ENCODE measurements at places on chromosomes 16 and 17. TPM values are rescaled to one million over a fixed set of nuclear protein-coding genes. Genes with fewer than 3 reads are reported as not detected.
A peak's percentile ranks its signal among the peaks of the same experiment; 100 is the strongest.

DNA sequence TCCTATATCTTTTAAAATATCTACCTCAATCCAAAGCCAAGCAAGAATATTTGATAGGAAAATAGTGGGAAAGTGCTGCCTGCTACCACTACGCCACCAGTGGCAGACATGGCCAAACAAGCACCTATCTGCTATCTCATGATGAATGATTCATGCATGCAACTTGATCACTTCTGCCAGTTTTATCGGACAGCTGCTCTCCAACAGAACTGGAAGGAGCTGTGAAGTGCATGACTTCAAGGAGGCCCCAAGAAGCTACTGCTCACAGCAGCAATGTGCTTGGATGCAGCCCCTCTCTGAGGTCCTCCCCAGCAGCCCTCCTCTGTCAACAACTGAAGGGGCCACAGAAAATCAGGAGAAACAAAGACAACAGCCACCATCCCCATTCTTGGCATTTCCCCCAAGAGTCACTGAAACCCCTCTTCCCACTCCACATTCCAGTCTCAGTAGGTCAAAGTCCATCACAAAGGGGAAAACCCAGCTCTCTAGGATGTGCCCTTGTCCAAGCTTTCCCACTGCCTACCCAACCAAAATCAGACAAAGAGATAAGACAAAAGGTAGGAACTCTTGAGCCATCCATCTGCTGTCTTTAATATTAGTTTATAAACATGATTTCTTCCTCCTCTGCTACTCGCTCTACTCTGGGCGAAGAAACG lies 215.3 kb downstream of the C16orf78 start:
- H3K27ac ChIP-seq: peak overlapping the region; percentile 78
- H3K4me3 ChIP-seq: no peak overlapping the region
- H3K27me3 ChIP-seq: no peaks in the 10 kb centered on the region
- DNase-seq: peak; percentile 10
- no peaks in the 10 kb centered on the region for H3K36me3 ChIP-seq

- DNase-seq: no peak
- peaks cover 11% of the 10 kb centered on the region for H3K4me1 ChIP-seq
- H3K4me3 ChIP-seq: no peak overlapping the region
- no peak overlapping the region for H3K27ac ChIP-seq
These were observed 84.3 kb upstream of the DOC2B start for GRCh38 chr17:265718-266117.

- no peak for DNase-seq
- H3K4me3 ChIP-seq: no peak overlapping the region
- H3K36me3 ChIP-seq: no peaks in the 10 kb centered on the region
- H3K27me3 ChIP-seq: no peaks in the 10 kb centered on the region
- peaks cover 5% of the 10 kb centered on the region for H3K4me1 ChIP-seq
These were observed 348.7 kb upstream of the TNRC6C start for GRCh38 chr17:77609553-77610517.

DNA sequence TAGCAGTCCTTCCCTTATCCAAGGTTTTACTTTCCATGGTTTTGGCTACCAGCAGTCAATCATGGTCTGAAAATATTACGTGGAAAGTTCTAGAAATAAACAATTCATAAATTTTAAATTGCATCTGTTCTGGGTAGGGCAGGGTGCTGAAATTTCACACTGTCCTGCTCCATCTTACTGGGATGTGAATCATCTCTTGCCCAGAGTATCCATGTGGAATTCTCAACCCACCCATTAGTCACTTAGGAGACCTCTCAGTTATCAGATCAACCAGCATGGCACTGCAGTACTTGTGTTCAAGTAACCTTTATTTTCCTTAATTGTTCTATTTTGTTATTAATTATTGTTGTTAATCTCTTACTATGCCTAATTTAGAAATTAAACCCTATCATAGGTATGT lies 202.8 kb upstream of the CPHXL start:
- H3K27me3 ChIP-seq: peaks cover 99% of the 10 kb centered on the region
- DNase-seq: no peak
- H3K36me3 ChIP-seq: peaks cover 28% of the 10 kb centered on the region
- H3K4me3 ChIP-seq: no peak overlapping the region
- H3K27ac ChIP-seq: no peak overlapping the region

DNA sequence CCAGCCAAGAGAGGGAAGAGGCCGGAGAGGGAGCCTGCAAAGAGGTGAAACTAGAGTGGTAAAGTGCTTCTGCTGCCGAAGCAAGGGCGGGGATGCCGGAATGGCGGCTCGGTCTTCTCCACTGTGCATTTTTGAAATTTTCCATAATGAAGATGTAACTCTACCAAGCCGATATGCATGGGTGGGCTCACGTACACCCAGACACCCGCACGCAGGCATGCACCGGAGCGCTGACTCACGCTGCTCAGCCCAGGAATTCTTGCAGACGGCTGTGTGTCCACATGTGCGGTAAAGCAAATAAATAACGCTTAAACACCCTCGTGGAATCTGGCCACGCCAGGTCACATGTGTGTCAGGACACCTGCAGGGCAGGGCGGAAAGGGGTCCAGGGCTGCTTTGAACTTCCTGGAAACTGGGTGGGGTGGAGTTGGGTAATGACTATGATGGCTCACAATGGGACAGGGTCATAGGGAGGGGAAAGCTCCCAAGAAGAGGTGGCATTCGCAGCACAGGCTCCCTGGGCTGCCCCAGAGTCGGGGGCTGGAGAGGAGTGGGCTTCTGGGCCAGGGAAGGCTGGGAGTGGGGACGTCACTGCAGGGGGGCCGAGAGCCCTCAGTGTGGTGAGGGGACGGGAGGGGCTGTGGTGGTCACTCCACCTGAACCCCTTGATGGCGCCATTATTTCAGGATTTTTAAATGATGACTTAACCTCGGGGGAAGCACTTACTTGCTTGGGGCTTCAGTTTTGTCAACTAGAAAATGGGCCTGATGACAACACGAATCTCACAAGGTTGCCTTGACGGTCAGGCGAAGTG lies 265.5 kb downstream of the PARN start:
- H3K27me3 ChIP-seq: no peaks in the 10 kb centered on the region
- DNase-seq: peak; percentile 30
- no peak overlapping the region for H3K27ac ChIP-seq
- H3K4me3 ChIP-seq: no peak overlapping the region

- H3K27ac ChIP-seq: no peak overlapping the region
- no peaks in the 10 kb centered on the region for H3K27me3 ChIP-seq
- H3K4me1 ChIP-seq: no peaks in the 10 kb centered on the region
- H3K36me3 ChIP-seq: no peaks in the 10 kb centered on the region
- DNase-seq: no peak
These were observed 11.1 kb upstream of the NUDT7 start for GRCh38 chr16:77711179-77711578.

DNA sequence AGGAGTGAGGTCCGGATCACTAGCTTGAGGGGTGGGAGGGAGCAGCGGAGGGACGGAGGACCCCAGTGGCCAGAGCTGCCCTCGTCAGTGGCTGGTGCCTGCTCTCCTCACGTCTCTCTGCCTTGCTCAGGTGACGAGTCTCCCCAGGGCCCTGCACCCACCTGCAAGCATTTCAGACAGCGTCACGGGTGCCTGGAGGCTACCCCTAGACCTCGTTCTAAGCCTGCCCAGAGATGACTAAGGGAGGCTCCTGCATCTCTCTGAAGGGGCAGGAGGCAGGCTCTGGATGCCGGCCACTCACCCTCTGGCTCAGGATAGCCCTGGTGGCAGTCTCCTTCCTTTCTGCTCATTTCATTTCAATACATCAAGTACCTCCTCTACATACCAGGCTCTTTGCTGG lies 68.8 kb downstream of the MRC2 start:
- peaks cover 10% of the 10 kb centered on the region for H3K4me1 ChIP-seq
- no peak for DNase-seq
- no peaks in the 10 kb centered on the region for H3K27me3 ChIP-seq
- H3K27ac ChIP-seq: no peak overlapping the region
- no peak overlapping the region for H3K4me3 ChIP-seq

- no peak overlapping the region for H3K4me3 ChIP-seq
- no peaks in the 10 kb centered on the region for H3K27me3 ChIP-seq
- H3K36me3 ChIP-seq: peaks cover 8% of the 10 kb centered on the region
- H3K27ac ChIP-seq: no peak overlapping the region
These were observed 46.0 kb downstream of the CLEC16A start for GRCh38 chr16:10990378-10990777.

GRCh38 chr16:49189286-49189685 lies 92.4 kb downstream of the CBLN1 start:
- no peaks in the 10 kb centered on the region for H3K4me1 ChIP-seq
- H3K27ac ChIP-seq: no peak overlapping the region
- H3K27me3 ChIP-seq: no peaks in the 10 kb centered on the region
- no peak for DNase-seq
- H3K4me3 ChIP-seq: no peak overlapping the region

The NSMCE1 gene
- total RNA-seq: 44.8 TPM

- peaks cover 16% of the 10 kb centered on the region for H3K4me1 ChIP-seq
- peaks cover 3% of the 10 kb centered on the region for H3K27me3 ChIP-seq
- H3K4me3 ChIP-seq: peak overlapping the region; percentile 98
- H3K27ac ChIP-seq: peak overlapping the region; percentile 99
- DNase-seq: peak; percentile 100
- H3K36me3 ChIP-seq: no peaks in the 10 kb centered on the region
These were observed 430 bp upstream of the KATNB1 start for GRCh38 chr16:57734925-57735754.

DNA sequence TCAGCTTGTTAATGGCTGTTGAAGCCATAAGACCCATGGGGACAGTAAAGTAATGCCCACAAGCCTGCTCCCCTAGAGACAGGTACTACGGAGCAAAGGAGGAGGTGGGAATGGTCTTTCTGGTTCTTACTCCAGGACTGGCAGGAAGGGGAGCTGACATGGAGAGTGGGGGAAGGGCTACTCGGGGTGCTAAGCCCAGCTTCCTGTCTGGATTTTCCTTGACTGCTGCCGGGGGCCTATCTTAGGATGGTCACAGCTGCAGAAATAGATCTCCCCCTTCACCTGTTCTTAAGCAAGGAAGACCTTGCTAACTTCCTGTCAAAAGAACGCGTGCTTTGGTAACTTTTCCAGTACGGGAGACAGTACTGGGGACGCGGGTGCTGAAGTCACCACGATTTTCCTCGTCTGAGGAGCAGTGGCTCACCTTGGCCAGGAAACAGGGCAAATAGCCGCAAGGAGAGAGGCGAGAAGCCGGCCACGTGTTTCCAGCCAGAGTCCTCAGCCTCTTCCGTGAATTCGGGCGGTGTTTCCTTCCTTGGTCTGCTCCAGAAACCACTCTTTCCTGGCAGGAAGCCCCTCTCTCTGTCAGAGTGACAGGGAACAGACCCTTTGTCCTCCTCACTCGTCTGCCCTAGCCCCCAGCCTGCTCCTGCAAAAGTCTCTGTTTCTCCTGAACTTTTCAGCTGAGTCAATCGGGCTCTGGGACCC lies 656 bp upstream of the PRR29 start:
- DNase-seq: no peak
- H3K4me1 ChIP-seq: peaks cover 16% of the 10 kb centered on the region
- no peak overlapping the region for H3K27ac ChIP-seq
- H3K27me3 ChIP-seq: peaks cover 43% of the 10 kb centered on the region
- no peaks in the 10 kb centered on the region for H3K36me3 ChIP-seq

The CHST4 gene
- 9.9 TPM for total RNA-seq

DNA sequence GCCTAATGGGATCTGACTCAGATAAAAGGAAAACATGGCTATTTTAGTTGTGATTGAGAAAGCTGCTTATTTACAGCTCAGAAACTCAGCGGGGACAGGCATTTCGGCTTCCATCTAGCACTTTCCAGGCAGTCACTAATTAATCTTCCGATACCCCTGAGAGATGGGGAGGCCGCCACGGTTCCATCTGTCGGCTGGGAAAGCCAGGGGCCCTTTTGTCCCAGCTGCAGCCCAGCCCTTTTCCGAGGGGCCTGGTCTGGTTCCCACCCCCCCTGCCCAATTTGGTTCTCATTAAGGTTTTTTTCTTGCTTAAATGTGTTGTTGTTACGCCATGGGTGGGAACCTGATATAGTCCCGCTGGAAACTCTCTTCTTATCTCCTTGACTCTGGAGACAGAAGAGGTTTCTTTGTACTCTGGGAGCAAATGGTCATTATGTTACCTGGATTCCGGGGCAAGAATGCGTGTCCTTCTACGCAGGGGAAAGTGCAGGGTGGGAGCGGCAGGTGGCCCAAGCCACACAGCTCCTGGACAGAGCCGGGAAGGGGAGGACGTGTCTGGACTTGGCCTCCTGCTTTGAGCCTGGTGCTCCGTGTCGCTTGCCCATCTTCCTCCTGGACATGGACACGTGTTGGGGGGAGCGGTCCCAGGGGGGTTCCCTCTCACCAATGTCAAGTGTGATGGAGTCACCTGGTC lies 50.9 kb upstream of the GSE1 start:
- H3K27ac ChIP-seq: peak overlapping the region; percentile 54

The NDRG4 gene
- total RNA-seq: 24.6 TPM

- H3K27me3 ChIP-seq: peaks cover 3% of the 10 kb centered on the region
- DNase-seq: no peak
- peaks cover 9% of the 10 kb centered on the region for H3K36me3 ChIP-seq
- H3K4me3 ChIP-seq: no peak overlapping the region
These were observed 24.5 kb upstream of the HS3ST2 start for GRCh38 chr16:22789281-22789945.

- no peak for DNase-seq
- H3K27ac ChIP-seq: no peak overlapping the region
- no peaks in the 10 kb centered on the region for H3K36me3 ChIP-seq
- H3K4me3 ChIP-seq: no peak overlapping the region
- H3K27me3 ChIP-seq: no peaks in the 10 kb centered on the region
- H3K4me1 ChIP-seq: peaks cover 27% of the 10 kb centered on the region
These were observed 124.4 kb downstream of the SDK2 start for GRCh38 chr17:73519714-73520368.

The KRTAP4-4 gene
- total RNA-seq: not detected

The RHBDL1 gene
- 6.7 TPM for total RNA-seq

The JPH3 gene
- total RNA-seq: 39.0 TPM

GRCh38 chr16:68636818-68637217 lies 8.3 kb upstream of the CDH3 start:
- H3K27ac ChIP-seq: no peak overlapping the region
- DNase-seq: no peak
- H3K4me1 ChIP-seq: peaks cover 13% of the 10 kb centered on the region

- H3K27me3 ChIP-seq: peaks cover 9% of the 10 kb centered on the region
- no peak for DNase-seq
- no peak overlapping the region for H3K4me3 ChIP-seq
- H3K27ac ChIP-seq: 0 out of 2 replicates have a peak overlapping the region, but pooled peaks have one; percentile 21
These were observed 17.7 kb downstream of the ITGAL start for GRCh38 chr16:30490210-30490609.

- H3K4me1 ChIP-seq: peaks cover 30% of the 10 kb centered on the region
- no peak overlapping the region for H3K27ac ChIP-seq
- H3K4me3 ChIP-seq: no peak overlapping the region
- no peaks in the 10 kb centered on the region for H3K36me3 ChIP-seq
These were observed 9.1 kb downstream of the CRHR1 start for GRCh38 chr17:45792995-45793755.

DNA sequence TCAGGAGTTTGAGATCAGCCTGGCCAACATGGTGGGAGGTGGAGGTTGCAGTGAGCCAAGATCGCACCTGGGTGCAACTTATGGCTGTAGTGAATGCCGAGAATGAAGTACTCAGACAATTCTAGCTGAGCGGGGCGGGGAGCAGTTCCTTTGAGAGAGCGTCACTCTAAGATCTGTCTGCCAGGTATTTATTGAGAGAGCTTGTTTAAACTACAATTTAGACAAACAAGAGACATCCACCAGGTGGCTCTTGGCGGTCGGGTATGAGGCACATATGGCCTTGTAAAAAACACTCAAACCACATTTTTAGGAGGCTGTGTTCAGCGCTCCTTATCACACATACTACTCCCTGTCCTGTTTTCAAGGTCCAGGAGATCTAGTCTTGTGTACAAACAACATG lies 40.6 kb upstream of the CDH1 start:
- H3K27me3 ChIP-seq: no peaks in the 10 kb centered on the region
- H3K4me3 ChIP-seq: no peak overlapping the region
